Left renal pelvis (tissue), 4 donors: ENCODE measurements at places on chromosomes 12 and 14.

DNA sequence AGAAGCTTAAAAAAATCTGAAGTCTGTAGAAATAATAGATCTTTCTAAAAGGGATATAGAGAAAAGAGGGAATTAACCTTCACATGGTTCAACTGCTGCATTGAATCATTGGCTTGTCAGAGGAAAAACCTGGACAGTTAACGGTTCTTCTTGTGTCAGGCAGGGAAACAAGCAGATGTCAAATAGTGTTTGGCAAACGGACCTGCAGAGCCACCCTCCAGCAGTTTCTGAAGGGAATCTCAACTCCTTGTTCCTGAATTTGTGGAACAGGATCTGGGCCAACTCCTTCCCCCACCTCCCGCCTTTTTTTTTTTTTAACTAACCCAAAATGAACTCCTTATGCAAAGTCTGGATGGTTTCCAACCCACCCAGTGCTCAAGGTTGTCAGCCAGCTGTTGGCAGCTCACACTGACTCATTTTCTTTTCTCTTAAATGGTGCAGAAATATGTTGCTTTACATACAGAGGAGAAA, 187.3 kb downstream of the CAND1 start:
- no peak for DNase-seq

- DNase-seq: no peak
Measured at GRCh38 chr12:100860611-100861010, 66.0 kb downstream of the ANO4 start.

GRCh38 chr12:78340406-78340805, 509.7 kb downstream of the NAV3 start:
- DNase-seq: no peak

GRCh38 chr12:19576506-19577280, 137.4 kb downstream of the AEBP2 start:
- no peak for DNase-seq

DNA sequence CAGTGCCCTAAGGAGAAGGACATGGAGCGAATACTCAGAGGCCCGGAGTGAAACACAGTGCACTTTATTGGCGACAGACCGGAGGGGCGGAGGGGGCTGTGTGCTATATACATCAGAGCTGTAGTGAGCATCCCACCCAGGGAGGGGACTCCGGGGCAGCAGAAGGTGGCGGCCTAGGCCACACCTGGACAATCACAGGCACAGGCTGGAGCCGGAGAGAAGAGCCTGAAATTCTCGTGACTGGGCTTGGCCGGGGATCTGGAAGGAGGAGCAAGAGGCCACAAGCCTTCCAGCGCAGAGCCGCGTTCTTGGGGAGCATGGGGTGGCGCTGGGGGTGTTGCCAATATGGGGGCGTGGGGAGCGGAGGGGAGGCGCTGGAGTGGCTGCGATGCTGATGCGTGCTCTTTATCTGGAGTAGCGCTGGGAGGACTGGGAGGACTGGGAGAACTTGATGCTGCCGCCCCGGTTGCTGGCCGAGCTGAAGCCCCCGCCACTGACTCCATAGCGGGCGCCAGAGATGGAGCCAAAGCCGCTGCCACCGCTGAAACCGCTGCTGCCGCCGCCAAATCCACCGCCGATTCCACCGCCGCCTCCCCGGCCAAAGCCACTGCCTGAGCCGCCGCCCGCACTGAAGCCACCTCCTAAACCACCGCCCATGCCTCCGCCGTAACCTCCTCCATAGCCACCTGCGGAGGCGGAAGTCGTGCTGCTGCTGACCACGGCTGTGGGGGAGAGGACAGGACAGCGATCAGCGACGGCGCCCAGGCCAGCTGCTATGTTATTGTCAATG, 6.1 kb downstream of the KRT3 start:
- DNase-seq: no peak

DNA sequence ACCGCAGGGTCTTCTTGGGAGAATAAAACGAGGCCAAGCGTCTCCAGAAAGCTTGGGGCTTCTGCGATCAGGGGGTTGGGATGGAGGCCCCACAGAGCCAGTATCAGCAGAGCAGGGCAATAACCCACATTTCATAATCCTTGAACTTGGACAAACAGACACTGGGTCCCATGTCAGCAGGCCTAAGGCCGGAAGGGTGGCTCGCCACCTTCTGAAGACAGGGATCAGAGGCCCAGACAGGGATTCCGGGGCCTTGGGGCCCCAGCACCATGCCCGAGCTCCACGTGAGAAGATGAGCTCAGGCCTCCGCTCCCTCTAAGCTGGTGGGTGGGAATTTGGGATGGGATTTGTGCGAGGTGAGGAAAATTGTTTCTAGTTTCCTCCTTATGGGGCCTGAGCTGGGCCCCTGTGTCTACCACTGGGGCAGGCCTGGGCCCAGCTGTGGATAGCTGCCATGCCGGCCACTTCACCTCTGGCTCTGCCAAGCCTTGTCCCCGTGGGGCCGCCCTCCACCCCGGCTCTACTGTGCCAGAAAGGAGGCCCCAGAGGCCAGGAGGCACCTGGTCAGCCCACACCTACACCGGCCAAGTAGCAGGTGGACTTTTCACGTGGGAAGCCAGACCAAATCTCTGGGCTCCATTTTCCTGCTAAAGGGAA, 67.2 kb upstream of the DLK1 start:
- DNase-seq: no peak
